Mammary epithelial cell (primary cell): ENCODE measurements at places on chromosomes 16 and 17.

DNA sequence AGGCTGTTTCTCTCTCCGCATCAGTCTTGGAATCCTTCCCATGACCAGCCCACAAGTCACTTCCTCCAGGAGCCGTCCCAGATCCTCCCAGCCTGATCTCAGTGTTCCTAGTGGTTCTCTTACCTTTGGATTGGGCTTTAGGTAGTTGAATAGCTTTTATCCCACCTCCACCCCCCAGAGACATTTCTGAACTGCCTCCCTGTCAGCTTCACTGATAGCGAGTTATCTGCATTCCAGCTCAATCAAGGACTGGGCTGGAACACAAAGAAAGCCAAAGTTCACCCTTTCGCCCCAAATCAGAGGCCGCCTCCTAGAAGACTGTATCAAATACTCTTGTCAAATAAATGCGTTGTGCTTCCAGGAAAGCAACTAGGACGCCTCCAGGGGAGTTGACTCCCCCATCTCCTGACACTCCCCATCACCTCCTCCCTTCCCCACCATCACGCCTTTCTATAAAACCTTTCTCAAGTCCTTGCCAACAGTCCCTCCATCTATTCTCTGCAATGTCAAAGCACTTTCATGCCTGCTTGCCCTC is 72.7 kb downstream of the TMEM132E start:
- no peak for DNase-seq

- DNase-seq, result peak; percentile 77
Observed at GRCh38 chr17:72119873-72120641, 763 bp upstream of the SOX9 start.

DNA sequence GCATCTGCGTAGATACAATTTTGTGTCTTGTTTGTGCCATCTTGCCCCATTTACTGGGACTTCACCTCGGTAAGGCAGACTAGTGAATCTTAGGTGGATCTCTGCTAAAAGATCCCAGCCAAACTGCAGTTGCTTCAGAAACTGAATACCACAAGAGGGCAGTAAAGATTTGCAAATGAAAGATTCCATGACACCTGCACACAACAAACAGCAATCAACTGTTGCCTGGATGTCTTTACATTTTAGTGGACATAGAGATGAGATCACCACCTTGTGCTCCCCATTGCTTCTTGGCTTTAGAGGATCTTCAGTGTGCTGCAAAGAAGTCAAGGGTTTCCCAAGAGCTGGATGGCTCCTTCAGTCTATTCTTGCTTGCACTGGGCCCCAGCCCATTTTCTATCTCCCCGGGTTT is 119.2 kb upstream of the CACNG5 start:
- peak; percentile 61 for DNase-seq

- peak; percentile 44 for DNase-seq
Observed at GRCh38 chr17:27430882-27431491, 25.3 kb upstream of the KSR1 start.

GRCh38 chr17:38970804-38971203 is 3.6 kb upstream of the FBXO47 start:
- no peak for DNase-seq

GRCh38 chr16:72723781-72724180 is 324.1 kb downstream of the ZFHX3 start:
- peak; percentile 52 for DNase-seq

DNA sequence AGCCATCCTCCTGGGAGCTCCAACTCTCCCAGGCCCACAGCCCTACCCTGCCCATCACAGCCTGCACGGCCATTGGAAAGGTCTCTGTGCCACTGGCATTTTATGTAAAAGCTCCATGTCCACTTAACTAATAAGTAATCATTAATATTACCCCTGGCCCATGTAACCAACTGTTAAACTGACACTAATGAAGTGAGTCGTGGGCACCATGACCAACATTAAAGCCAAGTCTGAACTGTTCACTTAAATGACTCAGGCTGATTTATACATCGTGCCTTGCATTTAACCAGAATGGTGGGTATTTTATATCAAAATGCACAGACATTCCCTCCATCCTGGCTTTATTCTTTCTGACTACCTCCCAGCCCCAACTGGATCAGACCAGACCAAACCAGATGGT is 229.3 kb downstream of the SOX9 start:
- peak; percentile 49 for DNase-seq

DNA sequence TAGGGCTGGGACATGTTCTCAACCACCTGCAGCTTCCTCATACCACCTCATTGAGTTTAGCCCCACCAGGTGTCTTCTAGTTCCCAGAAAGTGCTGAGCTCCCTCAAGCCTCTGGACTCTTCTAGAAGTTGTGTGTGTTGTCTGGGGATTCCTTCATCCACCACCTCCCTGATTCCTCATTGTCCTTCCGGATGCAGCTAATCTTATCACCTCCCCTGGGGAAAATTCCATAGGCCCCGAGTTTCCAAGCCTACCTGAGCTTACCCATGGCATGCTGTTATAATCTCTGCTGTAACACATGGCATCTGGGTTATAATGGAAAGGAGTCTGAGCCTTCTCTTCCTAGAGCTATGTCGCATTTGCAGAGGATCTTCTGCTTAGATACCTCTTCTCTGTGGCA is 243.5 kb upstream of the SDK2 start:
- no peak for DNase-seq

- no peak for DNase-seq
Observed at GRCh38 chr17:1947229-1947742, 77.8 kb downstream of the RTN4RL1 start.

GRCh38 chr17:48240562-48241130 is 133.1 kb downstream of the SNX11 start:
- DNase-seq, result peak; percentile 42

DNA sequence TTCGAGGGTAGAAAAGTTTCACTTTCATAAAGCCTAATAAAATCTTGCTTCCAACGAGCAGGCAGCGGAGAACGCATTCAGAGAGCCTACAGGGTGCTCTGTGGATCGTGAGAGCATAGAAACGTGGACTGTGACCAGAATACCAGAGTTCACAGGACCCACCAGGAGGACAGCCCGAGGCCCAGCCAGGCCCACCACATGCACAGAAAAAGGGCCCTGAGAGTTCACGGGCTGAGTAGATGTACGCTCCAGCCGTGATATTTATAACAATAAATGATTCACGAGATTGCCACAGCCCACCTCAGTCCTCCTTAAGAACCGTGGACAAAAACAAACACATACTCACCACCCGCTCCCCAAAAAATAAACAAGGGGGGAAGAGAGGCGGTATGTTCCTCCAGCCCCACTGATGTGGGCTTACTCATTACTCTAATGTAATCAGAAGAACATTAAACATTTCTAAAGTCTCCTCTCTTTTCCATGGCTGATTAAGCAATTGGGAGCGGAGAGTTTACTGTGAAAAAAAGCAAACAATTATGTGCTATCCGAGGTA is 207.2 kb downstream of the C16orf78 start:
- no peak for DNase-seq

DNA sequence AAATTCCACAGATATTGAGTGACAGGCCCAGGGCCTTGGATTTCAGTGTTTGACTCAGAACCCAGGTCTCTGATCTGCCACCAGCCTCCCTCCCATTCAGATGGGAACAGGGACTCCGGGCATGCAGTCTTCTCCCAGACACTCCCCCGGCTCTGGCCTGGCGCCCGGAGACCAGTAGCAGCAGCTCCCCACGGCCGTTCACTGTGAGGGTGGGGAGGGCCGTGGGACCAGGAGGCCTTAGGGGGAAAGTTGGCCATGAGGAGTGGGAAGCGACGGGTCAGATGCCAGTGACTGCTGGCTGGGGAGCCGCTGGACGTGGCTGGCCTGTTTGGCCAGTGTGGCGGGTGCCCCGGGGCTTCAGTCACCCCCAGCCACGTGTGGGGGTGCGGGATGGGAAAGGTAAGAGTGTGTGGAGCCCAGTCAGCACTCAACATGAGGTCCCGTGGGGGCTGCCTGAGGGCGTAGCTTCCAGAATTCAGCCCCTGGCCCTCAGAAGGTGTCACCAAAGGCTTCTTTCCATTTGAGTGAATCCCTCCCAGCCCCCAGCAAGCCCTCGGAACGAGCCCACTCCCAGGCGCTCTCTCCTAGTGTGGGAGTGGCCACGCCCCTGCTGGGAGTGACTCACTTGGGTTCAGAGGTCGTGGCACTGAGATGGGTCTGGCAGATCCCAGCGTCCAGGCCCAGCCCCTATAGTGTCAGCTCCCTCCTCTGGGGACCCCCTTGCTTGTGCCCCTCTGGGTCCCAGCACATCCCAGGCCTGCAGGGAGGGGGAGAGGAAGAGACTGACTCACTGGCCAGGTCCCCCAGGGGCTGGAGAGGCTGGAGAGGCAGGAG is 309.4 kb downstream of the SEC14L1 start:
- DNase-seq, result peak; percentile 52

DNA sequence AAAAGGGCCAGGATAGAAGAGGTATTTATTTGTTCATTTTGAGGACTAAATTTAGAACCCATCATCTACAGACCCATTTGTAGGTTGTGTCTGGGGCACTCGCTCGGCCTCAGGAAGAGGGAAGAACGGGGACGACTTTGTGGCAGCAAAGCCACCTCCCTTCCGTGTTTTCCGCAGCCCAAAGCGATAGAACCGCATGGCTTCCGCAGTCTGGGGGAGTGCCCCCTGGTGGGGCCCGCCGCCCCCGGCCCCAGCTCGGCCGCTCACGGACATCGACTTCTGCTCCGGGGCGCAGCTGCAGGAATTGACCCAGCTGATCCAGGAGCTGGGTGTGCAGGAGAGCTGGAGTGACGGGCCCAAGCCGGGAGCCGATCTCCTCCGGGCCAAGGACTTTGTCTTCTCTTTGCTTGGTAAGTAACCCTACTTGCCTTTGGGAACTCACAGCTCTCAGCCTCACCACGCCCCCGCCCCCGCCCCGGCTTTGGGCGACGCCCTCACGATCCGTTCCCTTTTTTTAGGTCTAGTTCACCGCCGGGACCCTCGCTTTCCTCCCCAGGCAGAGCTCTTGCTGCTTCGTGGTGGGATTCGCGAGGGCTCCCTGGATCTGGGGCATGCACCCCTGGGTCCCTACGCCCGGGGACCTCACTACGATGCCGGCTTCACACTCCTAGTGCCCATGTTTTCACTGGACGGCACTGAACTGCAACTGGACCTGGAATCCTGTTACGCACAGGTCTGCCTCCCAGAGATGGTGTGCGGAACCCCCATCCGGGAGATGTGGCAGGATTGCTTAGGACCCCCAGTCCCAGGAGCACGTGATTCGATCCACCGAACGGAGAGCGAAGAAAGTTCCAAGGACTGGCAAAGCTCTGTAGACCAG is 681 bp downstream of the TMEM102 start:
- DNase-seq, result peak; percentile 60

DNA sequence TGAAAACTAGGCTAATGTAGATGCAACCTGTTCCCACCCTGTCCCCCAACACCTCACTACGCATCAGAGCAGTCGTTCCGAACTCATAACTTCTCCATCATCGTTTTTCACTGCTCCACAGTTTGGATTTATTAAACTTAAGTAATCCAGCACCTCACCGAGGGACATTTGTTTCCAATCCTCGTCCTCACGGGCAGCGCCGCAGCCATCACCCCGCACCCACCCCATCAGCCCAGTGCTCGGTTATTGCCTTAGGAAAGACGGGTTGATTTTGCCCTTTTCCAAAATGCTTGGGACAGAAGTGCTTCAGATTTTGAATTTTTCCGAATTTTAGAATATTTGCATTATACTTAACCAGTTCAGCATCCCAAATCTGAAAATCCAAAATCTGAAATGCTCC is 71.0 kb upstream of the DOC2B start:
- DNase-seq, result no peak

DNA sequence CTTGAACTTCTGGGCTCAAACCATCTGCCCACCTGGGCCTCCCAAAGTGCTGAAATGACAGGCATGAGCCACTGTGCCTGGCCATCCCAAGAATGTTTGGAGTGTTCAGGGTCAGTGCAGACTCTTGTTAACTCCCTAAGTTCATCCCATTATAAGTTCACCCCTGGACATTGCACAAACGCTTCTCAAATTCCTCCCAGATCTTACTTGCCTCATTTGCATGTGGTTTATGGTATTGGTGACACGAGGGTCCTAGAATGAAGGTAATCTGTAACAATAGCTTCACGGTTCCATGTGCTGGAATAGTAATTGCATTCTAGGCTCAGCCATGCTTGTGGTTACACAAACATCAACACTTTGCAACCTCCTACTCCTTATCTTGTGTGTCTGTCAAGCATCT is 5.0 kb upstream of the CCDC42 start:
- DNase-seq, result no peak

DNA sequence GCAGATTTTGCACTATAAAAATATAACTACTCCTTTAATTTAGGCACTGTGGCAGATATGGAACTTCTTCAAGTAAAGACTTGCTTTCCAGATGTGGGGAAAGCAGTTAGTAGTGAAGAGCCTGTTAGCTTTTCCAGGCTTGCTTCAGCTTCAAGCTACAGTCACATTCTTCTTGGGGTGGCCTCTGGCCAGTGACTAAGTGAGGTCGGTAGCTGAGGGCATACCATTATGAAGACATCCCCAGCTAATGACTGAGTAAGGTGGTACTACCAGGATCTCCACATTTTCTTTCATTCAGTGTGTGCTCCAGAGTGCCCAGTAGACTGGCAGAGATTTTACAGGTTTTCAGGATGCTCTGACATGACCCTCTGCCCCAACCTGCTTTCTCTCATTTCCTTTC is 167.1 kb upstream of the KIF2B start:
- DNase-seq, result peak; percentile 71

GRCh38 chr16:66913081-66913480 is 5.6 kb downstream of the CDH16 start:
- DNase-seq, result no peak

DNA sequence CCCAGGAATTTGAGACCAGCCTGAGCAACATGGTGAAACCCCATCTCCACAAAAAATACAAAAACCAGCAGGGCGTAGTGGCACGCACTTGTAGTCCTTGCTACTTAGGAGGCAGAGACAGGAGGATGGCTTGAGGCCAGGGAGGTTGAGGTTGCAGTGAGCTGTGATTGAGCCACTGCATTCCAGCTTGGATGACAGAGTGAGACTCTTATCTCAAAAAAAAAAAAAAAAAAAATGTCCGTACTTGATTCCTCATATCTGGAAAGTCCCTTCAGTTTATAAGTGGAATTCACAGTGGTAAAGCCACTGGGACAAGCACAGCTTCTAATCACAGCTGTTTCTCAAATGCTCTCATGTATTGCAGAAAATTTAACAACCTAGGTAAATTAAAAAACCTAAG is 78.6 kb upstream of the CREBBP start:
- DNase-seq, result peak; percentile 43

- DNase-seq, result no peak
Observed at GRCh38 chr16:57559072-57559790, 16.8 kb downstream of the ADGRG5 start.

DNA sequence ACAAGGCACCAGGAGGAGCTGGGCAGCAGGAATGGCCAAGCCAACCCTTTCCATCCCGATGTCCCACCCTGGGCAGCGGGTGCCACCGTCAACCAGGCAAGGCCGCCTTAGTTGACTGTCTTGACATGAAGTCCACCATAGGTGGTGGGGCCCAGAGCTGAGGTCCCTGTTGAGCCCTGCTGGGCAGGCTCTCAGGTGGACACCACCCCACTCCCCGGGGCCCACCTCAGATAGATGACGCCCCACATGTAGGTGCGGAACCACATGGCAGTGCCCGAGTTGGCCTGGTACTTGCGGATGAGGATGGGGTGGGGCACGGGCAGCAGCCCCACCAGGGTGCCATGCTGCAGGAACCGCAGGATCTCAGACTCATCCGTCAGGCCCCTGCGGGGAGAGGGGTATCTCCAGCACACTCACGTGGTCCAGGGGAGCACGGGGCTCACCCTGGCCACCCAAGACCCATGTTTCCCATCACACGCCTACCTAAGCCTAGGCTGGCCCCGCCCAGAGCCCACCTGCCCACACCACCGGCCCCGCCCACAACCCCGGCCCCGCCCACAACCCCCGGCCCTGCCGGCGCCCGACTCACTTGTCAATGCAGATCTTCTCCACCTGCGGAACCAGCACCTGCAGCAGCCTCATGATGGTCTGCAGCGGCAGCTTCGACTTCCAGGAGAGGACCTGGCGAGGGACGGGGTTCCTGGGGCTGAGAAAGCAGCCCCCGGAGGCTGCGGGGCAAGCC is 16.2 kb downstream of the OTOP3 start:
- DNase-seq, result no peak
